ENCODE measurements at places on chromosomes 16 and 17.

GRCh38 chr16:74264811-74265210 lies 31.8 kb upstream of the PSMD7 start:
- no peak for DNase-seq

GRCh38 chr17:40298726-40299125 lies 10.3 kb upstream of the RARA start:
- no peak for DNase-seq

- no peak for DNase-seq
These were observed 1.2 kb downstream of the COX10 start for GRCh38 chr17:14070344-14070984.

GRCh38 chr16:47449788-47450187 lies 11.1 kb downstream of the ITFG1 start:
- DNase-seq: no peak

DNA sequence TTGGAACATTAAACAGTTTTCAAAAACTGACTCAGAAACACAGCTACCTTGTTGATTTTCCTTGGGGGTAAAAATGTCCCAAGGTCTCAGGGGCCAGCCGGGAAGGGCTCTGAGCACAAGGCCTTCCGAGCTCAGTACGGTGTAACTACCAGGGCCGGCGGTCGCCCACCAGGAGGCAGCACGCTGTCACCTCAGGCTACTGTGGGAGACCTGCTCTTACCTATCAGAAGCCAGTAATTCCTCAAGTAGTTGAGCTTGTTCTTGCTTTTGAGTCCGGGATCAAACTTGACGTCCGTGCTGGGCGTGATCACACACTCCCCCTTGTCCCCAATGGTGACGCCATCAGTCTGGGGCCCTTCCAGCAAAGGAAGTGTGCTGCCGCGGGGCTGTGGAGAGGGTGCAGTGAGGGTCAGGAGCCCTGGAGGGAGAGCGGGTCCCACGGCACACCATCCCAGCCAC lies 43.4 kb upstream of the ICAM2 start:
- DNase-seq: no peak

GRCh38 chr16:9755081-9755480 lies 427.1 kb downstream of the GRIN2A start:
- DNase-seq: no peak

DNA sequence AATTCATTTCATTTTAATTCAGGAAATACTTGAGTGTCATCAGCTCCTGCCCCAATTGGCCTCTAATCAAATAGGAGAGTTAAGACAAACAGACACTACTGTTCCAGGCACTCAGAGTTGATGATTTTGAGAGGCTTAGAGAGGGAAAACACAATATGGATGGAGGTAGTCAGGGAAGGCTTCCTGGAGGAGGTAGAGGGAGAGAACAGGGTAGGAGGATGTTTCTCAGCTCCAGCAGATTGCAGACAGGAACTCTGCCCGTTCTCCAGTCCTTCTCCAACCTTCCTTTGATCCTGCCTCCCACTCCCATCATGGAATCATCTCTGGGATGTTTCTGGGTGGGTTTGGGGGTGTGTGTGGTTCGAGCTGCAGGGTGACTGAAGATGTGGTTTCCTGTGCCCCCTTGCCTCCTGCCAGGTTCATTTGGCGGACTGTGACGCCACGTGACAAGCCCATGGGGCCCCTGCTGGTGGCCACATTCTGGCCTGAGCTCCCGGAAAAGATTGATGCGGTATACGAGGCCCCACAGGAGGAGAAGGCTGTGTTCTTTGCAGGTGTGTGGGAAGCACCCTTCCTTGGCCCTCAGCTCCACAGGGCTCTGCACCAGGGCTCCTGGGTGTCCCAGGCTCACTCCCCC lies 12.2 kb upstream of the LPCAT2 start:
- DNase-seq: no peak

- DNase-seq: no peak
These were observed 1.2 kb downstream of the MMP15 start for GRCh38 chr16:58026705-58027160.

All from A172 (cell line).